Activated CD4-positive, alpha-beta T cell treated with anti-CD3 and anti-CD28 coated beads for 48 hours (primary cell): ENCODE measurements at places on chromosomes 3 and 15.

DNA sequence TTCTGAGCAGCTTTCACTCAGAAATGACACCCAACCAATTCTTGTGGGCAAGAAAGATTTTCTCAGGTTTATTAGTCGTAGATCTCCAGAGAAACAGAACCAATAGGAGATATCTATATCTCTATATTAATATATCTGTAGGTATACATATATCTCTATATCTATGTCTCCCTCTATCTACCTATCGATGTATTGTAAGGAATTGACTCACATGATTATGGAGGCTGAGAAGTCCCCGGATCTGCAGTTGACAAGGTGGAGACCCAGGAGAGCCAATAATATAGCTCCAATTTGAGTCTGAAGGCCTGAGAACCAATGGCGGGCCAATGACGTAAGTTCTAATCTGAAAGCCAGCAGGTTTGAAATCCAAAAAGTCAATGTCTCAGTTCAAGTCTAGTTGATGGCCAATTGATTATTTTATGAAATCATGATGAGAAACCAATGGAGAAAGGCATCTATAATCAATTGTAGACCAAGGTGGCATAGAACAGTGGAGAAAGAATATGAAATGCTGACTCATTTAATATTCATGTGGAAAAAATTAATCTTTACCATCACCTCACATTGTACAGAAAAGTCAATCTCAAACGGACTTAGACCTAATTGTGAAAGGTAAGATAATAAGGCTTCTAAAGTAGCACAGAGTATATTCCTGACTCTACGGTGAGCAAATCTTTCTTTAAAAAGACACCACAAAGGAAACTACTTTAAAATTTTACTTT lies 65.6 kb upstream of the CHRNA7 start:
- DNase-seq = no peak

GRCh38 chr3:194269610-194270145 lies 81.5 kb downstream of the CPN2 start:
- no peak for DNase-seq

DNA sequence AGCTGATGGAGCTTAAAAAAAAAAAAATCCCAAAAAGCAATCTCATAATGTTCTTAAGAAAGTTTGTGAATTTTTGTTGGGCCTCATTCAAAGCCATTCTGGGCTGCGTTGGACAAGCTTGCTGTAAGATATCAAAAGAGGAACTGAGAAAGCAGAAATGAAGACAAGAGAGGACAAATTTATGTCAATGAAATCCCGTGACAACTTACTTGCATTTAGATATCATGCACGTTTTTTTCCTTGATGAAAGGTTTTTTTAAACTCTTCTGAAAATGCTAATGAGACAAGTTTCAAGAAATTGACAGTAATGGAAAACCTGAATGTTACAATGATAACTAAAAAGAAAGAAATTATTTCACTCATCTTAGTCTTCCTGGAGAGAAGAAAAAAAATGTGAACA lies 662.9 kb downstream of the SQOR start:
- DNase-seq = no peak

- no peak for DNase-seq
Observed at GRCh38 chr3:78872195-78872594, 895.6 kb downstream of the ROBO1 start.

DNA sequence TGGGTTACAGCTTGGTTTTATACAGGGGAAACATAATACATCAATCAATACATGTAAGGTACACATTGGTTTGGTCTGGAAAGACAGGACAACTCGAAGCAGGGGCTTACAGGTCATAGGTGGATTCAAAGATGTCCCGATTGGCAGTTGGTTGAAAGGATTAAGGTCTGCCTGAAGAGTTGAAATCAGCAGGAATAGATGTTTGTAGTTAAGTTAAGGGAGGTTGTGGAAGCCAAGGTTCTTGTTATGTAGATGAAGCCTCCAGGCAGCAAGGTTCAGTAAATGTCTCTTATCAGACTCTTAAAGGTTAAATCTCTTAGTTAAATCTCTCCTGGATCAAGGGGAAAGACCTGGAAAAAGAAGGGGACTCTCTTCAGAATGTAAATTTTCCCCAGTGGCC lies 58.4 kb upstream of the MINAR1 start:
- DNase-seq = no peak

DNA sequence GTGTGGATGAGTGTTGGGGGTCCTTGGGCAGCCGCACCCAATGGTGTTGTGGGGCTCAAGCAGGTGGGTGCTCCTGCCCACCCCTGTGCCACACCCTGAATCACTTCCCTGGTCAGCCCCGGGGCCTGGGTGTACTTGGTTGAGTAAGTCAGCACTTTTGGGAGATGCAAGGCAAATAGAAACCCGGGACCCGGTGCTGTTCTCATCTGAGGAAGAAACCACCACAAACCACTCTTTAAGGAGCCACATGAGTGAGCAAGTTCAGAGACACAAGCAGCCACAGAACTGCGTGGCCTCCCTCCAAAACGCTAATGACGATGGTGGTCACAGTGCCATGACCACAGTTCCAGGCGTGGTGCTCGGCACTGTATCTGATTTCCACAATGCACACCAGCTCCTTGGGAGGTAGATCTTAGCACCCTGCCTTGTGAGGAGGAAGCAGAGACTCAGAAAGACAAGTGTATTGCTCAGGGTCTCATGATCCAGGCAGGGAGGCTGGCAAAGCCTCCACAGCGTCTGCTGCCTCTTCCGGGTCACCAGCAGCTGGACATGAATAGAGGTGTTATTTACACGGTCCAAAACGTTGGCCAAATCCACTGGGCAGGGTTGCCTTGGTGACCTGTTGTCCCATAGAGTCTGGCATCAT lies 118.2 kb upstream of the ALDH1A3 start:
- DNase-seq = no peak

DNA sequence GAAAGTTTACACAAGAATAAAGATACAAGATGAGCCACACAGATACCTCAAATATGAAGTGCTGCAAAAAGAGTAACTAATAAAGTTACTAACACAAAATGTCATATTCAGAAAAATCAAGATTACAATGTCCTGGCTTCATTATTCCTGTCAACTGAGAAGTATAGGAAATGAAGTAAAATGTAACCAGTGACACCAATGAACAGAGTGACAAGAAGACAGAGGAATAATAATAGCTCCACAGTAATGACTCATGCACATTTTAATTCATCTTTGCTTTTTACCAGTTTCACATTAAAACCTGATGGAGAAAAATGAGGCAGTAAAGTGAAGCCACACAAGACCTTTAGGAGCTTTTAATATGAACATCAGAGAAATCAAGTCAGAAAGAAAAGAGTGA lies 214.1 kb downstream of the ZBBX start:
- no peak for DNase-seq

DNA sequence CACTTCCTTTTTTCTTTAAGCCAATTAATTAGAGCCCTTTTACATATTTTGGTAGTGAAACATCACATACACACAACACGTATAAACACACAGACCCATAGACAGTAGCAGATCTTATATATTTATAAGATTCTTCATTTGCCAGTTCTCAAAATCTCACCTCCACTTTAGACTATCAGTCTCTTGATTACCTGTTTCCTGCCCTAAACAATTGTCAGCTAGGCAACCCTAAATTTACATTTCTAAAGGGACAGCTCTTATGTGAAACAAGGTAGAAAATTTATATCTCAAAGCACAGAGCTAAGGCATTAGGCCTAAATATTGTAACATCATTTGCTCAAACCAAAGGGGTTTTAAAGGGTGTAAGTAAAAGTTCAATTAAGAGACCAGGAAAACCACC lies 28.9 kb downstream of the SETMAR start:
- no peak for DNase-seq

- DNase-seq = no peak
Observed at GRCh38 chr15:40716165-40716564, 21.2 kb downstream of the RAD51 start.

DNA sequence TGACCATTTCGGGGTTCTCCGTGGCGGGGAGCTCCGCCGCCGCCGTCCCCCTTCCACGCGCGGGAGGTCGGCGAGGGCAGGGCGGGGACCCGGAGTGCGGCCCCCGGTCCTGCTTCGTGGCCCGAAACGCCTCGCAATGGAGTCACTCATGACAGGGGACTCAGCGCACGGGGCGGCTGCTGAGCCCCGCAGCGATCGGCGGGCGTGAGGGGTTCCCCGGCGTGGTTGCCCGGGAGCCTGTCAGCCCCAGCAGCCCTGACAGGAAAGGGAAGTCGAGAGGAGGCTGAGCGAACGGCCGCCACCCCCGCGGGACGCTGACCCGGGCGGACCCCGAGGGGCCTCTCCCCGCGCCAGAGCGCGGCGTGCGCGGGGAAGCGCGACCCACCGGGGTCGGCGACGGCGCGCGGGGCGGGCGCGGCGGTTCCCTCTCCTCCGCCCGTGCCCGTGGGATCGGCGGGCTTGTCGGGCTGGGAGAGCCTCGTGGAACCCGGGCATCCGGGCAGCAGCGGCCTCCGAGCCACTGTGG lies 564 bp upstream of the PIGZ start:
- DNase-seq = peak; percentile 59
